ENCODE measurements at places on chromosomes 1 and 21.

DNA sequence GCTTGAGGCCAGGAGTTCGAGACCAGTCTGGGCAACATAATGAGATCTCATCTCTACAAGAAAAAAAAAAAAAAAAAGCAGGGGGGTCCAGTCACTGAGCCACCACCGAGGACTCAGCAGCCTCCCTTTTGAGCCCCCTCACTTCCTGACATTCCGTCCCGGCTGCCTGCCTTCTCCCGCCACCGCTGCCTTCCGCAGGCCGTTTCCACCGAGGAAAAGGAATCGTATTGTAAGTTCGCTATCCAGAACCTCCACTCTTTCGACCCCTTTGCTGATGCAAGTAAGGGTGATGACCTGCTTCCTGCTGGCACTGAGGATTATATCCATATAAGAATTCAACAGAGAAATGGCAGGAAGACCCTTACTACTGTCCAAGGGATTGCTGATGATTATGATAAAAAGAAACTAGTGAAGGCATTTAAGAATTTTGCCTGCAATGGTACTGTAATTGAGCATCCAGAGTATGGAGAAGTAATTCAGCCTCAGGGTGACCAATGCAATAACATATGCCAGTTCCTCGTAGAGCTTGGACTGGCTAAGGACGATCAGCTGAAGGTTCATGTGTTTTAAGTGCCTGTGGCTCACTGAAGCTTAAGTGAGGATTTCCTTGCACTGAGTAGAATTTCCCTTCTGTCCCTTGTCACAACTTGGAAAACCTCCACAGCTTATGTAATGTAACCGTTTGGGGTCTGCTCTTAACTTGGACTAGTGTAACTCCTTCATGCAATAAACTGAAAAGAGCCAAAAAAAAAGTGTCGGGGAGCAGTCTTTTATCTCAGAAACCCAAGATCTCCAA lies 55.6 kb downstream of the GLUL start:
- DNase-seq, result no peak

GRCh38 chr1:69993810-69994209 lies 211.6 kb downstream of the LRRC40 start:
- DNase-seq, result no peak

DNA sequence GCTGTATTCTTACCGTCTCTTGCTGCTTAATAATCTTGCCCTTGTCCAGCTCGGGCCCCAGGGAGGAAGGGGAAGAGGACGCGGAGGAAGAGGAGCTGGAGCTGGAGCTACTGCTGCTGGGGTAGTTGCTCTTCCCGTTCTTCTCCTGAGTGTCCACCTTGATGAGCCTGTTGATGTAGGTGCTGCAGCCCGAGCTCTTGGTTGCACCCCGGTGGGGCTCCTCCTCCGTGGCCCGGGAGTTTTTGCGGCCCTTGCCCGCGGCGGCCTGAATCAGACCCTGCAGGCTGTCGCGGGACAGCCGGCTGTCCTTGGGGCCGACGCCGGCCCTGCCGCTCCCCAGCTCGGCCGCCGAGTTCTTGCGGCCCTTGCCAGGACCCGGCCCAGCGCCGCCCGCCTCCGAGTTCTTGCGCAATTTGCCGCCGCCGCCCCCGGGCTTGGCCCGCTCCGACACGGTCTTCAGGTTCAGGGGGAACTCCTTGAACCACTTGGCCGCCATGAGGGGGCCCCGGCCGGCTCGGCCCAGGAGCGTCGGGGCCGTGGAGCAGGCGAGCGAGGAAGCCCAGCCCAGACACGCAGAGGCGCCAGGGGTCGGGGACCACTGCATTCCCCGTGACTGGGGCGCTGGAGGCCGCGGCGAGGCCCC lies 475 bp upstream of the TDRD10 start:
- DNase-seq, result no peak

GRCh38 chr1:111736548-111737215 lies 2.5 kb downstream of the INKA2 start:
- peak; percentile 90 for DNase-seq

DNA sequence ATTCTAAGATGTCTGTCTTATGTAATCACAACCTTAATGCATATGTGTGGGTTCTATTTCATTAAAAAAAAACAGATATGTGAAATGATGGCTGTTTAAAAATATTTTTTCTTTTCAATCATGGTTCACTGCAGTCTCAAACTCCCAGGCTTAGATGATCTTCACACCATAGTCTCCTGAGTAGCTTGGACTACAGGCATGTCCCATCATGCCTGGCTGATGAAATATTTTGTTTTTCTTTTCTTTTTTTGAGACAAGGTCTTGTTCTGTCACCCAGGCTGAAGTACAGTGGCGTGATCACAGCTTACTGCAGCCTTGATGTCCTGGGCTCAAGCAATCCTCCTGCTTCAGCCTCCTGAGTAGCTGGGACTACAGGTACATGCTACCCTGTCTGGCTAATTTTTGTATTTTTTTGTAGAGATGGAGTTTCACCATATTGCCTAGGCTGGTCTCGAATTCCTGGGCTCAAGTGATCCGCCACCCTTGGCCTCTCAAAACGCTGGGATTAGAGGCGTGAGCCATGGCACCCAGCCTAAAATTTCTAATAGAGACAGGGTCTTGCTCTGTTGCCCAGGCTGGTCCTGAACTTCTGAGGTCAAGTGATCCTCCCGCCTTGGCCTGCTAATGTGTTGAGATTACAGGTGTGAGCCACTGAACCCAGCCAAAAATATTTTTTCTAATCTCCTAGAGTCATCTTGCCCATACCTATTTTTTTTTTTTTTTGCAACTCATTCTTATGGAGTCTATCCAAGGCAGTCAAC lies 67.6 kb downstream of the GIPC2 start:
- no peak for DNase-seq

DNA sequence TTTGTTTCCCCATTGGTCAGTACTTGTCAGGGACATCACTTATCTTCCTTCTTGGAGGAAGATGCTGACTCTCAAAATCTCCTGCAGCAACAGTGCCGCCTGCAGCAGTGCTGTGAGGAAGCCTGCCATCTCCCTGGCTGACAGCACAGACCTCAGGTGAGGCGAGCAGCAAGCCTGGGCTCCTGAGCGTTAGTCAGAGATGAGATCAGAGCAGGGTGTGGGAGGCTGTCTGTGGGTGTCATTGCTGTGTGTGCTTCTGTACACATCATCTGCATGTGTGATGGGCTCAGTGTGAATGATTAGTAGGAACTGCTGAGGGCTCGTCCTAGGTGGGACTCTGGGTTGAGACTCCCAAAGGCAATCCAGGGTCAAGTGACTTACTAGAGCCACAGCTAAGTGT lies 6.1 kb downstream of the STRIP1 start:
- no peak for DNase-seq

GRCh38 chr1:42524330-42524729 lies 61.2 kb downstream of the CCDC30 start:
- DNase-seq, result no peak

- no peak for DNase-seq
Measured at GRCh38 chr1:2213576-2214505, 14.3 kb upstream of the SKI start.

GRCh38 chr1:205046870-205047269 lies 3.9 kb downstream of the CNTN2 start:
- no peak for DNase-seq

GRCh38 chr1:55588309-55588708 lies 373.1 kb upstream of the USP24 start:
- DNase-seq, result no peak

- DNase-seq, result no peak
Measured at GRCh38 chr1:199545780-199546179, 481.7 kb upstream of the NR5A2 start.

DNA sequence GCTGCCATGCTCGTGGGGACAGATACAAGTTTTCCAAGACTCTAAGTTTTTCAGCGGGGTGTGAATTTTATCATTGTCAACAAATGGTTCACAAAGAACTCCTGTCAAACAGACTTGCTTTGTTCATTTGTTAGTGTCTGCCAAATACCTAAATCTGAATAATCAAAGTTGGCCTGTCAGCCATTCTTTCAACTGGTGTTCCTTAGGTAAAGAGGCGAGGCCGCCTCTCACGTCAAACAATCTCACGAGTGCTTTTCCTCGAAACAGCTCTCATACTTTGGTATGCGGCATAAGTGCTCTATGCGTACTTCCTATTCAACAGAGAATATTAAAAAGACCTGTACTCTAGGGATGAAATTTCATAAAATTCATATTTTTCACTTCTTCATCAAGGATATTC lies 51.4 kb upstream of the KANK4 start:
- DNase-seq, result no peak

GRCh38 chr21:41135746-41136145 lies 32.2 kb upstream of the BACE2 start:
- DNase-seq, result no peak

- DNase-seq, result no peak
Measured at GRCh38 chr1:9135073-9135836, 6.4 kb upstream of the GPR157 start.

DNA sequence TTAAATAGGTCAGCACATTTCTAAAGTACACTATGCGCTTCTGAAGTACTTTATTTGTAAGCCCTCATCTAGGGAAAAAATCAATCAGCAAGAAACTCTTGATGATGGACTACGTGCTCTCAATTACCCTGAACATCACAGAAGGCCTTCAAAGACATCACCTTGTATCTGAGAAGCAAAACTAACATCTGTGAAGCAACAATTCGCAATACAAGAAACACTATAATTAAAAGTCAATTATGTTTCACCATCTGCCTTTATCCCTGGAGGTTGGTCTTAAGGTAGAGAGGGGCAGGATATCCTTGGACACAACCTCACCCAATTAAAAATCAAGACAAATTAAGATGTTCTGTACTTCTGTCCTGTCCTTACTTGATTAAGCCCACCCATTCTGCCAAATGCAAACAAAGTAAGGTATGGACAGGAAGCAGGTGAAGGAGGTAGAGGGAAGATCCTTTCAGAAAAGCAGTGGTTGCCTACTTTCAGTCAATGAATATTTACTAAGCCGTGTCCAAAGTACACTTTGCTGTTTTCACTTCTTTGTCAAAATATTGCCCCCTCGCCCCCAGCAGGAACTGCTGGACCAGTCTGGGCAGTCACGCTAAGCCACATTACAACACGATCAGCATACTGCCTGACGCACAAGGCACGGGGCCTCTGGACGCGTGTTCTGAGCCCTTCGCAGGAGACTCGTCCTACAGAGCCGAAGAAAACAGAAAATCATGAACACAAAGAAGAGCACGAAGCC lies 887 bp downstream of the SLC19A2 start:
- DNase-seq, result peak; percentile 52

- DNase-seq, result no peak
Measured at GRCh38 chr21:31634993-31635392, 24.5 kb upstream of the SOD1 start.

DNA sequence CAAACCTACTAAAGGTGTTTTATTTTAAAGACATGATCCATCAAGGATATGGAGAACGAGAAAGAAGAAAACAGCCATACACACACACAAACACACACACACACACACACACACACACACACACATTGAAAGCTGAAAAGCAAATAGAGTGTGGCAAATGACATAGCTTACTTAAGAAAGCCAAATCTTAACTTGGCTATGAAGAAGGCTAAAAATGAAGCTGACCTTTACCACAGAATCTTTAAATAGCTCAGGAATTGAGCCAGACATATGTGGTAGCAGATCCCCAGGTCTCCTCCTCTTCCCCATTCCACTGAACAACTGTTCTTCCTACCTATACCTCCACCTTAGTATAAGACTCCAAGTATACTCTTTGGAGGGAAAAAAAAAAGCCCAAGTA lies 185.6 kb downstream of the CLEC20A start:
- DNase-seq, result no peak

DNA sequence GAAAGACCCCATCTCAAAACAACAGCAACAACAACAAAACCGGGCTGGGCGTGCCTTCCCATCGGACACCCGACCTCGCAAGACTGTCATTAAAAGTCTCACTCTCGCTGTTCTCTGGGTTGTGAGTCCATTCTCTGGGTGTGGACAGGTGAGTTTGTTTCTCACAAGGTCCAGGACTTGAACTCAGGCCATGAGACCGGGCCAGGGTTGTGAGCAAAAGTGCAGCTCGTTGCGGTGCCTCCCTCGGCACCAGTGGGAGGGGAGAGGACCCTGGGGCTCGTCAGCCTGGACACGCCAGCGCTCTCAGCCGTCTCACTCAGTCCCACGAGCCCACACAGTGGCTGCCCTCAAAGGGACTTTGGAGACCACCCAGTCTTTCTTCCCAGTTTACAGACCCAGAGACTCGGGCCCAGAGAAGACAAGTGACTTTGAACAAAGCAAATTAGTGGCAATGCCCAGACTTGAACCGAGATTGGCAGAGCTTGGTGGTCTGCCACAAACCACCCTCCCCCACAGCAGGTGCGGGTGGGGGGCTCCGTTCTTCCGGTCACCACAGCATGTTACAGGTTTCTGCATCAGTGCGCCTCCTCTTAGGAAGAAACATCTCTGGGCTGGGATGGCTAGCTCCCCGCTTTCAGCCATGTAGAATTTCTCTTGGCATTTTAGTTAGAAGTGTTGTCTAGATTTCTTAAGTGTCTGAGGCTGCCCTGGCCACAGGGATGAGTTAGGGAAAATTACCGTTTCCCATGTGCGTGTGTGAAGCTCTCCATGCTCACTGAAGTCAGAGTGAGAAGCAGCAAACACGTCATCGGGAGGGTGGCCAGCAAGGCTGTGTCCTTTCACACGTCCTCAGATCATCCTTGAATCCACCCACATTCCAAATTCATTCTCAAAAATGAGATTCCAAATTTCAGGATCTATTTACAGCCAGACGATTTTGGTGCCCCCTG lies 28.3 kb downstream of the LRRC3 start:
- DNase-seq, result no peak

DNA sequence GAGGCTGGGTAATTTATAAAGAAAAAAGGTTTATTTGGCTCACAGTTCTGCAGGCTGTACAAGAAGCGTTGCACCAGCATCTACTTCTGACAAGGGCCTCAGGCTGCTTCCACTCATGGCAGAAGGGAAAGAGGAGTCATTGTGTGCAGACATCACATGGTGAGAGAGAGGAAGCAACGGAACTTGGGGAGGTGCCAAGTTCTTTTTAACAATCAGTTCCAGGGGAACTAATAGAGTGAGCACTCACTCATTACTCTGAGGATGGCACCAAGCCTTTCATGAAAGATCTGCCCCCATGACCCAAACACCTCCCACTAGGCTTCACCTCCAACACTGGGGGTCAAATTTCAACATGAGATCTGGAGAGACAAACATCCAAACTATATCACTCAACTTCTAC lies 77.2 kb downstream of the DDAH1 start:
- no peak for DNase-seq

DNA sequence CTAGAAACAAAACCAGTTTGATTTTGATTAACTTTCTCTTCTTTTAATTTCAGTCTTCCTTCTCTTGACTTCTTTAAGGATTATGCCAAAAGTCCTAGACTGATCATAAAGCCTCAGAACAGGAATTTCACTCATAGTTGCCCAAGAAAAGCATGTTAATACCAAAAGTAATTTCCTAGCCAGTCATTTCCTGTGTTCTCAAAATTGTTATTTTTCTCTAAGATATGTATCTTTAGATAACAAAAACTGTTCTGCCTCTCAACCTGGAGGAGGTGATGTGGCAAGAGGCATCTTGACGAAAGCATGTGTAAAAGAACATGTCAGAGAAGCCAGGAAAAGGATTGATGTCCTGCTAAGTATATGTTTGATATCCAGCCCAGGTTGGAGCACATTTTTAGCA lies 78.0 kb upstream of the IPO9 start:
- DNase-seq, result no peak

DNA sequence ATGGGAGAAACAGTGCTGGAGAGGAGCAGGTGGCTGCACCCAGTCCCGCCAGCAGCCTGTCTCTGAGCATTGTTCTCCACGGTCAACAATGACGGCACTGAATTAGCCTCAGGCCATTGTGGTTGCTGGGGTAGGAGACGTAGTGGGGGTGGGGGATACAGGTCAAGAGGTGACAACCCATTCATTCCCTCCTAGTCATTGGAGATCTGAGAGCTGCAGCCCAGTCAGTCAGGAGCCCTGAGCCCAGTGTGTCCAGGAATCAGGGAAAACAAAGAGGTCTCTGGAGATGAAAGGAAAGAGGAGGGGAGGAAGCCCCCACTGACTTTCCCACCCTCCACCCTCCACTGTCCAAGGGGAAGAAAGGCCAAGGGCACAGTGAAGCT lies 15.3 kb downstream of the SMIM12 start:
- DNase-seq, result no peak

All from NCI-H1092 (cell line).